LoVo (cell line): ENCODE measurements at places on chromosomes 6 and 20.

DNA sequence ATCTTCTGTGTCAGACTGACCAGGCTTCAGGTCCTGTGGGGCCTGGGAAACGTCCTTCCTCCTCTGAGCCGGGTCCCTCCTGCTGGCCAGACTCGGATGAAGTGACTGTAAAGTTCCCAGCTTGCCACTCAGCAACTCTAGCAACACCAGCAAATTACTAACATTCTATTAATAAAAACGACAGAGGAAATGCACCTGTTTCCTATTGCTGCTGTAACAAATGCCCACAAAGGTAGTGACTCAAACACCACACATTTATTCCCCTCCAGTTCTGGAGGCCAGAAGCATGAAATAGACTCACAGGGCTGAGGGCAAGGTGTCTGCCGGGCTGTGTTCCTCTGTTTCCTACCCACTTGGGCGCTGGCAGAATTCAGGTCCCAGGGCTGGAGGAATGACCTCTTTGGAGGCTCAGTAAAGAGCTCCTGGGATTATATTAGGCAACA is 48.8 kb downstream of the CTCFL start:
- no peak for DNase-seq

GRCh38 chr20:17843246-17844132 is 125.1 kb downstream of the SNX5 start:
- DNase-seq = peak; percentile 9

GRCh38 chr6:168695701-168696100 is 254.7 kb downstream of the SMOC2 start:
- no peak for DNase-seq

DNA sequence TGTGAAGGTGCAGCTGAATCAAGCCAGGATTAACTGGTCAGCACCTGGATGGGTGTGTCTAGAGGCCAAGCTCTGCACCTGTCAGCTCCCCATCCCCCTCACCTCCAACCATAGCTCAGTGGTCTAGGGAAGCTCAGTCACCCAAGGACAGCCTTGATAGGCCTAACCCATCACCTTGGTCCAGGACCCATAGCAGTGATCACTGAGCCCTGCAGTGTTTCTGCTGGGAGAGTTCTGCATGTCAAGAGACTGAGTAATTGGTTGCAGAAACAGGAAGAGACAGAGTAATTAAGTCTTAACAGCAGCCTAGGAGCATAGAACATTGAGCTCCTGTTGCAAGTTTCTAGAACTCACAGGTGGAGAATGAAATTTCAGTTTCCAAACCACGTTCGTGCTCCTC is 18.7 kb upstream of the RALGAPB start:
- no peak for DNase-seq

DNA sequence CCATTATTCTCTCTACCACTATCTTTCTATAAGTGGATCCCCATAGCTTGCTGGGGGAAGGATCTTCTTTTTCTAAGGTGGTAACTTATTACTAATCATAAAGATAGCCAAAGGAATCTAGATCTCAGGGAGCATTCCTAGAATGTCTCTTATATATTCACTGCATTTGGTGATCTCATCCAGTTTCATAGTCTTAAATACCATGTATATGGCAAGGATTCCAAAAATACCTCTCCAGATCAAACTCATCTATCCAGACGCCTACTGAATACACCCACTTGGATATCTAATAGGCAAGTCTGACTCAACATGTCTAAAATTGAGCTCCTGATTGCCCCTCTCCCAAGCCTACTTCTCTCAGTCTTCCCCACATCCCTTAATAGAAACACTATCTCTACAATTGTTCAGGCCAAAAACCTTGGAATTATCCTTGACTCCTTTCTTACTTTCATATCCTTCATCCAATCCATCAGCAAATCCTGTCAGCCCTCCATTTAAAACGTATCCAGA is 264.4 kb downstream of the HACE1 start:
- no peak for DNase-seq

DNA sequence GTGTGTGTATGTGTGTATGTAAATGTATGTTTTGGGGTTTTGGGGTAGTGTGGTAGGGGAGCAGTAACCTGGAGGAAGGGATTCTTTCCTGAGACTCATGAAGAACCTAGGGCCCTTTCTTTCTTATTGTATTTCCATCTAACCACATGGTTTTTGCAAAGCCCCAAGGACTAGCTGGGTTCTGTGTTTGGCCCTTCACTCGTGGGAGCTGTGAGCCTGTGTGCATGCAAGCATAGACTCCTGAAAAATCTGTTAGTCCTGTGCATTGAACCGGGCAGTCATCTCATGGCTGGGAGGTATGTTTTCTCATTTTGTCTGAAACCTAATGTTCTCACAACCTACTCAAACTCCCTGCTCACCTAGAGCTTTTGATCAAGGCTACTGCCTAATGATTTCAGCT is 219.1 kb downstream of the PHACTR1 start:
- DNase-seq = no peak

DNA sequence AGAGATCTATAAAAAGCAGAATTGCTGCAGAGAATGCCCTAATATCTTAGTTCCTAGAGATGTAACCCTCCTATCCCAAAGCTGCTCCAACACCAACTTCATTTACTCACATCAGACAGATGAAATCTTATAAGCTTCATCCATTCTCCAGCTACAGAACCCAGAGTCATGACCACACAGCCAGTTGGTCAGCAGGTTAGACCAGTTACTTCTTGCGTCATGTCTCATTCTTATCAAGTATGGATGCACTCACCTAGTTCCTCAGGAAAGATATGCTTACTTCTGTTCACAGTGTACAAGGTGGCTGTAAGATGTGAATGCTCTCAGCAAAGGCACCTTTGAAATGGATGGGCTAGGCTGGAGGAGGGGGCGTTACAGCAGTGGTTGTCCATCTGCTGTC is 47.9 kb upstream of the ISM1 start:
- no peak for DNase-seq

- DNase-seq = no peak
Observed at GRCh38 chr6:154852687-154853086, 119.5 kb downstream of the SCAF8 start.

DNA sequence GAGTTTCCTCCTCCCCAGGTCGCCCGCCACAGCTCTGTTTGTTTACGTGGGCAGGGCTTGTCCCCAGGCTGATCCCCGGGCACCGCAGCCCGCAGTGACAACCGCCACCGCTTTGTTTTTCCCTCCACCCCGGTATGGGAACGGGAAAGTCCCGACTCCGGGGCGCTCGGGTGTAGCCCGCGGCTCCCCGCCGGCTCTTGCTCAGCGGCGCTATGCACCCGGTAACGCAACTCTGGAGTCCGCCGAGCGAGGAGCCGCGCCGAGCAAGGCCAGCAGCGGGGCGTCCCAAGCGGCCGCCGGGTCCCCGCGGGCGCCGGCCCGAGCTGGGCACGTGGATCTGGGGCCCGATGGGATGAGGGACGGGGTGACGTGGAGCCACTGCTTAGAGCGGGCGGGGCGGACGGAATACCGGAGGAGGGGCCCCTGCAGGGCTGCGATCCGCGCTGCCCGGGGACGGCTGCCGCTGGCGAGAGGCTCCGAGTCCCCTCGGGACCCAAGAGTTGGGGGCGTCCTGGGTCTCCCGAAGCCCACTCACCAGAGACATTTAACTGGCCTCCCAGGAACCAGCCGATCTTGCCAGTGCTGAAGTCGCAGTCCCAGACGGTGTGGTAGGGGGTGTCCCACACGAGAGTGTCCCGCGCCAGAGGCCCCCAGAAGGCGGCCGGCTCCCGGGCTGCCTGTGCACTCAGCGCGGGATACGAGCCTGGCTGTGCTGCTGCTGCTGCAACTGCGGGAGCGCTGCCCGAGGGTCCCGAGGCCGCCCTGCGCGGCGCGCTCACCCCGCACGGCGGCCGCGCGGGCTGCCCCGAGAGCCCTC is 497 bp downstream of the ACSS1 start:
- peak; percentile 64 for DNase-seq

DNA sequence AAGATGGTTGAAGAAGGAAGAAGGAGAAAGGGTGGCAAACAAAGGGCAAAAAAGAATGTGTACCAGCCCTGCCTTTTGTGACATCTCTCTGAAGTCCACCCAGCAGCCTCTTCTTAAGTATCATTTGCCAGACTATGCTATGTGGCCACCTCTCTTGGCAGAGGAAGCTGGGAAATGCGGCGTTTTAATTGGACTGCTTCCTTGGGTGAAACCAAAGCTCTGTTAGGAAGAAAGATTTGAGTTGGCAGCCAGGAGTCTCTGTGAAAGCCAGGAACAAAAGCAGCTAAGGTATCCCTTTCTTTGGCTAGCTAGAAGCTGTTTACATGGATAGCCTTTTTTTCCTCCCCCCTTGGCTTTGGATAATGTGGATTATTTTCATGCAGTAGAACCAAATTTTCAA is 67.5 kb upstream of the GTSF1L start:
- DNase-seq = no peak
